ENCODE measurements at places on chromosomes 16 and 17.

GRCh38 chr16:5477251-5477650, 379.7 kb upstream of the EEF2KMT start:
- DNase-seq = no peak

GRCh38 chr16:71637398-71637797, 11.4 kb downstream of the MARVELD3 start:
- DNase-seq = no peak

DNA sequence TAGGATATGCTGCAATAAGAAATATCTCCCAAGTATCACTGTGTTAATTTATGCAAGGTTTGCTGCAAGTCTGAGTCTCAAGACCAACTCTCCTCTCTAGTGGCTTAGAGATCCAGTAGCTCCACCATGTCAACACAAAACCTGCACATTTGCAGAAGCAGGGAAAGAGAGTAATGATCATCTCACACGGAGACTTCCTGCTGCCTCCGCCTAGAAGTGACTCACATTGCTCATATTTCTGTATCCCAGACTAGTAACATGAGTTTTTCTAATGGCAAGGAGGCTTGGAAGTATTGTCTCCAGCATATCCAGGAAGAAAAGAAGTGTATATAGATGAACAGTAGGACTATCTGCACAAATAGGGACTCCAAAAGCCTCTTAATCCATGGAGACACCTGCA, 15.0 kb upstream of the IRX6 start:
- no peak for DNase-seq

GRCh38 chr17:52536489-52536888, 378.0 kb upstream of the CA10 start:
- no peak for DNase-seq

DNA sequence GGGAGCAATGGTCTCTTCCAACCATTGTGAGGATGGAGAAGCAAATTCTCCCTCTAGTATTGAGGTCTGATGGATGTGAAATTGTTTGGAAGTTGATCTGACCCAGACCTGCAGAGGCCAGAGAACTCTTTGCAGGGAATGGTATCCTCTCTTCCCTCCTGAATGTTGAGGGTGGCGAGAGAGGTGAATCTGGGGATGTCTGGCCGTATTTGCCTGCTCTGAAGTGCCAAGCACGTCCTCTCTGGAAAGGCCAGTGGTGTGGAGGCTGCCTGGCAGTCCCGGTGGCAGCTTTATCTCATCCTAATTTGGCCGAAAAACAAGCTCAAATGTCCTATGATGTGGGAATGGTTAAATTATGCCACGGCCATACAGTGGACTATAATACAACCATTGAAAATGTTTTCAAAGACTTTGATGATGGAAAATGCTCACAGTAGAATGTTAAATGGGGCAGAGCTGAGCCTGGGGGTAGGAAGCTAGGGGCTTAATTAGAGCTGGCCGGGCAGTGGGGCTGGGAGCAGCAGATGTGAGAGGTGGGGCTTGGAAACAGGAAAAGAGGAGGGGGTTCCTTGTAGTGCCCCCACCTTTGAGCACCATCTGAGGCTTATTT, 30.8 kb downstream of the WSCD1 start:
- no peak for DNase-seq

Data from activated gamma-delta T cell treated with anti-CD3 and anti-CD28 coated beads, Interleukin-2, amount 50 U/mL, for 16 hours (primary cell).